Activated naive CD8-positive, alpha-beta T cell treated with anti-CD3 and anti-CD28 coated beads for 36 hours (primary cell): ENCODE measurements at places on chromosomes 12 and 14. TPM values are rescaled to one million over a fixed set of nuclear protein-coding genes. Genes with fewer than 3 reads are reported as not detected.

- no peak for DNase-seq
- no peak overlapping the region for H3K27ac ChIP-seq
- H3K36me3 ChIP-seq = peaks cover 15% of the 10 kb centered on the region
- H3K4me1 ChIP-seq = peaks cover 51% of the 10 kb centered on the region
- no peaks in the 10 kb centered on the region for H3K27me3 ChIP-seq
- H3K4me3 ChIP-seq = no peak overlapping the region
Measured at GRCh38 chr12:124496584-124496983, 70.8 kb downstream of the NCOR2 start.

GRCh38 chr12:48001505-48002413 lies 2.5 kb downstream of the COL2A1 start:
- peaks cover 92% of the 10 kb centered on the region for H3K27me3 ChIP-seq
- no peak for DNase-seq
- peak overlapping the region; percentile 75 for H3K4me3 ChIP-seq
- H3K4me1 ChIP-seq = peaks cover 32% of the 10 kb centered on the region

- no peaks in the 10 kb centered on the region for H3K4me1 ChIP-seq
- no peaks in the 10 kb centered on the region for H3K36me3 ChIP-seq
- no peak for DNase-seq
Measured at GRCh38 chr12:75549989-75550388, 38.6 kb upstream of the KRR1 start.

- H3K27ac ChIP-seq = no peak overlapping the region
- no peak for DNase-seq
- H3K4me3 ChIP-seq = no peak overlapping the region
- H3K36me3 ChIP-seq = peaks cover 6% of the 10 kb centered on the region
- H3K4me1 ChIP-seq = peaks cover 7% of the 10 kb centered on the region
Measured at GRCh38 chr12:12244341-12244740, 22.5 kb downstream of the LRP6 start.

- peaks cover 3% of the 10 kb centered on the region for H3K4me1 ChIP-seq
- H3K36me3 ChIP-seq = no peaks in the 10 kb centered on the region
- H3K4me3 ChIP-seq = no peak overlapping the region
Measured at GRCh38 chr14:68389943-68390342, 402.9 kb downstream of the ZFP36L1 start.

GRCh38 chr12:123860377-123860776 lies 98.3 kb downstream of the DNAH10 start:
- DNase-seq = no peak
- H3K27me3 ChIP-seq = no peaks in the 10 kb centered on the region
- no peak overlapping the region for H3K4me3 ChIP-seq
- no peaks in the 10 kb centered on the region for H3K4me1 ChIP-seq

GRCh38 chr12:101642115-101643067 lies 47.6 kb downstream of the MYBPC1 start:
- H3K4me3 ChIP-seq = peak overlapping the region; percentile 70
- H3K36me3 ChIP-seq = no peaks in the 10 kb centered on the region
- peaks cover 3% of the 10 kb centered on the region for H3K4me1 ChIP-seq
- H3K27ac ChIP-seq = no peak overlapping the region
- DNase-seq = peak; percentile 9

Gene HEBP1
- total RNA-seq = 21.2 TPM

Gene ADGRD1
- total RNA-seq = 0.38 TPM

Gene MGAT4C
- total RNA-seq = not detected

Gene KCNH5
- total RNA-seq = not detected
